ENCODE measurements at places on chromosomes 7 and 10. TPM values are rescaled to one million over a fixed set of nuclear protein-coding genes. Genes with fewer than 3 reads are reported as not detected.

The CPA1 gene
- polyA plus RNA-seq: 1.1 TPM

The WEE2 gene
- 0.48 TPM for polyA plus RNA-seq

DNA sequence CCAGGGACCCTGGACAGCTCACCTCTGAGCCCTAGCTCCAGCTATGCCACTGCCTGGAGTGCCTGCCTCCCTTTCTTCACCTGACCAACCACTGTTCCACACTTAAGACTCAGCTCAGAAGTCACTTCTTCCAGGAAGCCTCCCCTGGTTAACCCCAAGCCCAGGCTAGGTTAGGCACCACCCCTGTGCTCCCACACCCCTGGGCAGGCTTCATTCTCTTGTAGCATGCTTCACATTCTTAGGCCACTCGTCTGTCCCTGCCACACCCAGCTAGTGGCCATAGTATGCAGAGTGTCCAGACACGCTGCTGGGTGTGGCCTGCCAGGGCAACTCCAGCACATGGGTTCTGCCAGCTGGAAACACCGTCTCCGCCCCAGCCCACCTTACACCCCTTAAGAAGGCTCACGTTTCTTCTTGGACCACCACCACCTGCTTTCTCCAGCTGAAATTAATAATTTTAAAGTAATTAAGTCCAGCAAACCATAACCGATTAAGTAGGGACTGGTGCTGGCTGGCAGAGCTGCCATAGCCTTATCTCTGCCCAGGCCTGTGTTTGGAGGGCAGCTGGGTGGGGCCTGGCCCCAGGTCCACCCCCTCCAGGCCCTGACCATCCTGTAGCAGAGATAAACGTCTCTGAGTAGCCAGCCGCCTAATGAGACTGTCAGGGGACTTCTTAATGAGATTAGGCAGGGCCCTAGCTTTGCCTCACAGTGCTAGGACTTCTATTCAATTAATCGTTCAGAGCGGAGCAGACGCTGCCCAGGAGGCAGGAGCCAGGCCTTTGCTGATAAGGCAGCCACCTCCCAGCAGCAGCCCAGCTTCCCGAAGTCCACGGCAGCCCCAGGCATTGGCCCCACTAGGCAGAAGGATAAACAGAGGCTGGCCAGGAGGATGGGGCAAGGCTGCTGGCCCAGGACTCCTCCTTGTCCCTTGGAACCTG, 20.5 kb downstream of the GRID1 start:
- no peak for DNase-seq

The TUBB8 gene
- polyA plus RNA-seq: 1.3 TPM

DNA sequence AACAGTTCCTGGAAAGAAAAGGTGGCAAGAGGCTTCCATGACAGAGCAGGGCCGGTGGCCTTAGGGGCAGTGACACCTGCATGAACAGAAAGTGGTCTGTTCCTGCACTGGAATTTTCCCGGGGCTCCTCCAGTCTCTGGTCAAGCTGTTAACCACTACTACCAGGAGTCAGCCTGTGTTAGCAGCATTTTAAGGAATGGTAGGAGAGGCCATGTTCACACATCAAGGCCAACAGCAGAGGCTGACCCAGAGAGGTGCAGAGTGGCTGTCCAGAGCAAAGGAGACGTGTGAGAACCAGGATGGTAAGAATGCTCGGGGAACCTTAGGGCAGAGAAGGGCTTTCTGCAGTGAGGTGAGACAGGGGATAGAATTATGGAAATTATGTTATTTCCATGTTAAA, 8.5 kb downstream of the H2BK1 start:
- no peak for DNase-seq

DNA sequence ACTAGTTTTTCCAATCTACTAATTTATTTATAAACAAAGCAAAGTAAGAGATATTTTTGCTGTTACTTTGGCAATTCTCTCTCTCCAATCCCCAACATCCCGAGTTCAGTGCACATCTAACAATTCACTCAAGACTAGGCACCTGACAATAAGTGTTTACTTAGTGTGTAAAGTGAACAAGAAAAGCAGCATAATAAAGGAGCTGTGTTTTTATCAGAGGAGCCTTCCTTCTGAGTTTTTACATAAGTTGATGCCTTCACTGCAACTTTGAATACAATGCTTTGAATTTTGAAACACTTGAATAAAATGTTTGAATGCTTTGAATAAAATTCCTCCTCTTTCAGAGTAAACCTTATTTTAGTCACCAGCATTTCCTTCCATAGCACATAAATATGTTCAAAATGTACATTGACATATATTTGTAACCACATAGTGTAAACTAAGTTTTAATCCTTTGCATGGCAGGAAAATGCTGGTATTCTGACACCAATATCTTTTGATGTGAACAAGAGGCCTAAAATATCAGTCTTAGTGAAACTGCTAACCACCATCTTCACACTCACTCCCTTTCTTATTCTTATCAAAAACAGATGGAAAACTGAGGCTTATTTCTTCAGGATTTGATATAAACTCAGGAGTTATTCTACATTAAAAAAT, 11.4 kb downstream of the PDK4 start:
- DNase-seq: no peak

GRCh38 chr7:121753944-121754343, 119.0 kb upstream of the PTPRZ1 start:
- no peak for DNase-seq

DNA sequence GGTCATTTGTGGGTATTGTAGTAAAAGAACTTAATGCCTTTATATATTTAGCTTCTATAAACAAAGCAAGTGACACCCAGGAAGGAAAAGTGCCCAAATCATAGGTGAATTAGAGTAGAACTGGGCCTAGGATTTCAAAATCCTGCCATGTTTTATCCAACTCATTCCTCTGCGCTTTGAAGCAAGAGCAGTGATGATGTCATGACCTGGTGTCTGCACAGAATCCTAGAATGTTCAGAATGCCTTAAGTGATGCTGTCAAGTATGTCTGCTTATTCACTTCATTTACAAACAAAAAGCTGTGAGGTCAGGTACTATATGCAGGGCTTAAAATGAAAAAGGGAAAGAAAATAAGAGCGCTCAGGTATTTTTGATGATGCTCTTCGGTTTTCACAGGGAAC, 737.2 kb upstream of the ANKRD30A start:
- no peak for DNase-seq

GRCh38 chr10:124559372-124560132, 97.9 kb downstream of the LHPP start:
- DNase-seq: no peak

DNA sequence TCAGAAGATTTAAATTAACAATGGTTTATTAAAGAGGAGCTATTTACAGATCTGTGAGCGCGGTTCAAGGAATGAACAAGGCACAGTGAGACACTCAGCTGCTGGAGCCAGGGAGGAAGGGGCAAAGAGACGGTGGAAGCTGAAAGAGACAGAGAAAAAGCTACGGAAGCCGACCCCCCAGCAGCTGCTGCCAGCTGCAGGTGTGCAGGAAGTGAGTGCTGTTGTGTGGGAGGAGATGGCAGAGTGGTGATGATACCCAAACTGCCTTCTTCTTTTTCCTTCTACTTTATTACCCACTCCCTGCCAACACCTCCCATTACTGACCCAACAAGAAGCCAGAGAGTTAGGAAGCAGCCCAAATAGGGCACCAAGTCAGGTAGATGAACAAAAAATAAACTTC, 41.9 kb upstream of the MBL2 start:
- DNase-seq: no peak

The PITX3 gene
- 0.28 TPM for polyA plus RNA-seq

DNA sequence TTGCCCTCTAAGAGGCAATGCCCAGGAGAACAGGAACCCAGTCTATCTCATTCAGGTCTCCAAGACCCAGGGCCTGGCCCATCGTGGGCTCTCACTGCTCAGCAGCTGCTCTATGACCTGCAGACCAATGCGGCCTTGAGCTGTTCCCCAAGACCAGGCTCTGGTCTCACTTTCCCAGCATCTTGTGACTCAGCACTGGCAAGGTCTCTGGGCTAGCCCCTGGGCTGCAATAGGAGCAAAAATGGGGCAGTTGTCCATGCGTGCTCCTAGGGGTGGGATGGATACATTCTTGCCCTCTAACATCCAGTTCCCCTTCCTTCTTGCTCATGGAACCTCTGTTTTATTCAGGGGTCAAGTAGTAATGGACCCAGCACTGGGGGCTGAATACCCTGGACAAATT, 13.5 kb downstream of the GCK start:
- no peak for DNase-seq

- no peak for DNase-seq
Observed at GRCh38 chr7:85275204-85275603, 88.3 kb upstream of the SEMA3D start.

DNA sequence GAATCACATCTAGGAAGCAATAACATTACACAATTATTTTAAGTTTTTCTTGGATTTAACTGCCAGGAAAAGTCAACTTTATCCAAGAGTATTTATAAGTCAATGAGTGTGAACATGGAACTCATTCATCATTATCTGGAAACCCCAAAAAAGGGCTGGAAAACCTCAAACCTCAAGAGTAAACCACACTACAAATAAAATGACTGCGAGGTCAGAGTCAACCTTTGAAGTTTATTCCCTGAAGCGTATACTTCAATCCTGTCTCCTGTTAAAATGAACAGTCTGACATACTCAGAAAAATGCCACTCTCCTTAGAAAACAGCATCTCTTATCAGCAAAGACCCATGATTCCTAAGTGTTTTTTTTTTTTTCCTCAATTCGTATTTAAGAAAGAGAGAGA, 86.5 kb downstream of the RELN start:
- DNase-seq: no peak

DNA sequence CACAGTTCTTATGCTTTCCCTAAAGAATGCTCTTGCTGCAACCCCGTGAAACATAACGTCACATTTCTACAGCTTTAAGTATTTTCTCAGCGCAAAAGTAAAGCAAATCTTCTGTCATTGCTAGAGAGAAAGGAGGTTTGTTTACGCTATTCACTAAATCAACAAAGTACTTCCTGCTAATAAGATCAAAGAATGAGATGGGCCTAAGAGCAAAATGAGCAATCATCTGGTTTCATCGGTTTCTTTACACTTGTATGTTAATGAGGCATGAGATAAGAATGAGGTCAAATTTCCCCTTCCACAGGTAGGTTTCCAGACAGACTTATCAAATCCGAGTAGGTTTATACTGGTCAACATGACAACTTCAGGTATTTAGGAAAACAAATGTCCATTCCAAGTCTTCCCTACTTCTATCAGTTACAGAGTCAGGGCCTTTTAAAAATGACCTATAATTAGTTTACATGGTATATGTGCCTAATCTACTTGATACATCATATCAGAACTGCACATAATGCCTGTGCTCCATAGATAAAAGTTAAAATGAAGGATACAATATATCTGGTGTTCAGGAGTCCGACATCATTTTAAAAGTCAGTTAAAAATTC, 8.4 kb downstream of the USP6NL start:
- DNase-seq: no peak

The CTBP2 gene
- polyA plus RNA-seq: 83.2 TPM

The ZNF365 gene
- 0.40 TPM for polyA plus RNA-seq

DNA sequence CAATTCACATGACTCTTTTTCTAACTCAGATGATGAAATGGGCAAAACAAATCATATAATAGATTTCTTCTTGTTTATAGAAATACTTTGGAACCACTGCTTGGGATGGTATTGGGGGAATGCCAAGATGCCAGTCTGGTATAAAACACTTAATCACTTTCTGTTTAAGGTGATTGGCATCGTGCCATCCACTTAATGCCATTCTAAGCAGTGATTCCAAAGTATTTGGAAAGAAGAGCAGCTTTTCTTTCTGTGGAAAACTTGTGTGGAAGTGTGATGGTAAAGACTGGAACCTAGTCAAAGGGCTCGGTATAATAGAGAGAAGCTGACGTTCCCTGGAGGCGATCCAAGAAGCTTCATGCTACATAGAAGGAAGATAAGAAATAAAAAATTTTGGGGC, 120.6 kb downstream of the TMEM26 start:
- no peak for DNase-seq

The SEPTIN7 gene
- 485 TPM for polyA plus RNA-seq

- DNase-seq: no peak
Observed at GRCh38 chr10:76278811-76279460, 847.5 kb downstream of the LRMDA start.

- DNase-seq: no peak
Observed at GRCh38 chr10:15849316-15849715, 11.0 kb downstream of the MINDY3 start.

GRCh38 chr7:44531421-44532380, 9.4 kb downstream of the NPC1L1 start:
- no peak for DNase-seq

DNA sequence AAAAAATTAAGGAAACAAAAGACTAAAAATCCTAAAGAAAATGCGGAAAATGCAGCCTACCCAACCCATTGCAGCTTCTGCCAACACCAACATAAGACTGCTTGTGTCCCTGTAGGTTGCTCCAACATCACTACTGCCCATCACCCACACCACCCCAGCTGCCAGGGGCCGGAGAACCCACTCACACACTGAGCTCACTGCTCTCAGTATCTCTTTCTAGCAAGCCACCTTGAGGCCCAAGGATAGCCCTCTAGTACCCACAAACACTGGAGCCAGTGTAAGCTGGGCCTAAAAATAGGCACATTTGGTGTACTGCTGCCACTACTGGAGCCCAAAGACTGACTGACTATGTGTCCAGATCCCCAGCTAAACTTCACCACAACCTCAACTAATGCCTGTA, 67.3 kb downstream of the MEST start:
- DNase-seq: no peak

GRCh38 chr10:111146025-111146640, 69.3 kb downstream of the ADRA2A start:
- no peak for DNase-seq

- peak; percentile 76 for DNase-seq
Observed at GRCh38 chr10:22475651-22476600, 130.6 kb downstream of the SPAG6 start.

The SERPINE1 gene
- polyA plus RNA-seq: 4.0 TPM

The BNIP3 gene
- 46.4 TPM for polyA plus RNA-seq

DNA sequence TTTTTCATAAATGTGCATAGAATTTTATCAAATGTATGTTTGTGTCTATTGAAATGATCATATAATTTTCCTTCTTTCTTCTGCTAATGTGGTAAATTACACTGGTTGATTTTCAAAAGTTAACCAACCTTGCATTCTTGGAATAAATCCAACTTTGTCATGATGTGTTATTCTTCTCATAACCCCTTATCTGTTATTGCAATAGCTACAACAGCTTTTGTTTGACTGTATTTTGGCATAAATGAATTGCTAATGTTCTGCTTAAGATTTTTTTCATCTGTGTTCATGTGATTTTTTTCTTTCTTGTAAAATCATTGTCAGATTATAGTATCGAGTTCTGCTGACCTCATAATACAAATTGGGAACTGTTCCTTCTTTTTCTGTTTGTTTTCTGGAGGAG, 17.6 kb downstream of the CDH23 start:
- DNase-seq: no peak

- DNase-seq: no peak
Observed at GRCh38 chr7:13998866-13999265, 9.4 kb upstream of the ETV1 start.

The RTKN2 gene
- 17.1 TPM for polyA plus RNA-seq

GRCh38 chr10:43854007-43854406, 205.3 kb upstream of the ZNF32 start:
- DNase-seq: no peak

The MINDY3 gene
- 42.6 TPM for polyA plus RNA-seq

The GJD4 gene
- polyA plus RNA-seq: 0.11 TPM

The GPNMB gene
- polyA plus RNA-seq: 4.6 TPM

- no peak for DNase-seq
Observed at GRCh38 chr7:156459582-156459981, 181.0 kb upstream of the RNF32 start.

GRCh38 chr7:42734568-42734967, 177.3 kb downstream of the C7orf25 start:
- DNase-seq: no peak

GRCh38 chr10:86518781-86519180, 2.8 kb downstream of the WAPL start:
- DNase-seq: no peak

The ZNF425 gene
- 5.4 TPM for polyA plus RNA-seq
